Putamen (tissue), 1 donor: ENCODE measurements at places on chromosomes 3 and 15.

DNA sequence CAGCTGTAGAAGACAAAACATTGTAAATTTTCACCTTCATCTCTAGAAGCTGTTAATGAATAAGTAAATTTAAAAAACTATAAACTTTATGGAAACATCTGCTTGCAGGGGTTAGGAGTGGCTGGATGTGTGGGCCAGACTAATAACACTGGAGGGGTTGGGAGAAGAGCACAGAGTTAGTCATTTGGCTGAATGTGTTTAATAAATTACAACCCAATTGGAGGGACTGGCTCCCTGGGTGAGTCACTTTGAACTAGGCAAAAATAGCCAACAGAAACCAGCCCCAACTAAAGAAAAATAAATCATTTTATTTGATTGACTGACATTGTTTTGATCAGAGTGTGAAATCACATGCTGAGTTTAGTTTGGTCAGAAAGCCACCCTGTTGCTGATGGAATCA, 21.8 kb downstream of the DGKG start:
- no peak for DNase-seq

- no peak for DNase-seq
Measured at GRCh38 chr15:51263726-51264125, 74.7 kb downstream of the CYP19A1 start.

- DNase-seq: no peak
Measured at GRCh38 chr3:157588386-157589060, 85.3 kb upstream of the VEPH1 start.

DNA sequence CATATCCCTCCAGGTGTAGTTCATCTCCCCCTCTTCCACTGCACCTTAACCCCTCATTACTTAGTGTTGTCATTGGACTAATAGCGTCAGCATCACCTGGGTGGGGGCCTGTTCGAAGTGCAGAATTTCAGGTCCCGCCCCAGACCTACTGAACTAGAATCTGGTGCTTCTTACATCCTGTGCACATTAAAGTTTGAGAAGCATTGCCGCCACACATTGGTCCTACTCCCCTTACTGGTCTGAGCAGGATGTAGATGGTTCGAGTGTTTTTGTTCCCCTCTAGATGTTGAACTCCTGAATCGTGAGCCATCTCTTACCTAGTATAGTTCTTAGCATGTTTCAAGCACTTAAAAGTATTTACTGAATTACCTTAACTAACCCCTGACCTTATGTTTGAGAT, 13.2 kb downstream of the KLHL18 start:
- no peak for DNase-seq

GRCh38 chr3:181956122-181956521, 244.4 kb downstream of the SOX2 start:
- no peak for DNase-seq

DNA sequence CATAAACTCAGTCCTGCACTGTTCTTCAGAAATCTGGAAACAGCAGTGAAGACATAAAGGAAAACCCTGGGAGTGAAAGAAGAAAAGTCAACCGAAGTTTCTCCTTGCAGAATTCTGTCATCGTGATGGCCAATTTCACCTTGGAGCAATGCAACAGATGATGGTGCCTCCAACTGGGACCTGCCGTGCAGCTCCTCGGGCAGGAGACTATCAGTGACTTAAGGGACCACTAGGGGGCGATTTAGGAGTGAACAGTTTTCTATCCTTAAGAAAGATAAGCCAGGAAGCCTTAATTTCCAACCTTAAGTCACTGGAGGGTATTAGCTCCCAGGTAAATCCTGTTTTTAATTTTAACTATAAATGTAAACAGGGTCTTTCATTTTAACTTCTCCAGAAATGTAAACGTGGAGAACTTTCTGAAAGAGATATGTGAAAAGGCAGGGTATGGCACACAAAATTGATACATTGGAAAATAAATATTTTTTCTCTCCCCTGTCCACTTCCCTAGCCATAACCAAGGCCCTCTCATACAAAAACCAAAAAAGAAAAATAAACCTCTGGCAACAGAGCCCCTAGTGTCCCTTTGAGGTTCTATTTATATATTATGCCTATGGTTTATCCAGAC, 116.3 kb downstream of the PDZRN3 start:
- DNase-seq: peak; percentile 50

DNA sequence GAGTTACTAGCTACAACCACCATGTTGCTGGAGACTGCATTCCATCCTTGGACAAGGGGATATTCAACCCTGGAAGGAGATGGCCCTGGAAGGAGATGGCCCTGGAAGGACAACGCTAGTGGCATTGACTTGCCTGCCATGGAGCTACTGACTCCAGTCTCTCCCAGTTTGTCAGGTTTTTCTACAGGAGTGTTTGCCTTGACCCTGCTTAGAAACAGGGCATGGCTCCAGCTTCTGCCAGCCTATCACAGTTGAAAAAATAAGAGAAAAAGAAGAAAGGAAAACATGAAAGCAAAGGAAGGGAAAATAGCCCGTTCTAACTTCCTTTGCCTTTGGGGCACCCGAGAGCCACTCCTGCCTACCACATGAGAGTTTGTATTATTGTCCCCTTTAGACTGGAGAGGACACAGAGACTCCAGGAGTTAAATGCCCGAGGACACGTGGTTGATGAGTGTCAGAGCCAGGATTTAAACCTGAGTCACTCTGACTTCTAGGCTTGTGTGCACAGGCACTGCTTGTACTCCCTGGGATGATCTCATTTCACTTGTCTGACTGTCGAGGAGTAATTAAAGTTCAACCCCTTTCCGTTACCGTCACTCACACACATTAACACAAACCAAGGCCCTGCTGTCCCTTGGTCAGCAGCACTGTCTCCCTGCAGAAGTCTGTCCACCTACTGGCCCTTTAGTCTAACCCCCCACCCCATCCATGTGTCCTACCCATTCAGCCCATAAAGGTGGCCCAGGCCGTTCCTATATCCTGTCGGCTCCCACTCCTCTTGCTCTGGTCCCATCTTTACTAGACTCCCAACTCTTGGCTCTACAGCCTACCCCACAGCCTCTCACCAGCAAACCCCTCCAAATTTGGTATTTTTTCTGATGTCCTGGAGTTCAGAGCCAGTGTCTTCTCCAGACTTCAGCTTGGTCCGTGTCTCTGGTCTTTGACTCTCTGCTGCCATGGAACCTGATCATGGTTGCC, 46.1 kb downstream of the C2CD4A start:
- no peak for DNase-seq

GRCh38 chr3:120348065-120348990, 826 bp downstream of the LRRC58 start:
- no peak for DNase-seq

GRCh38 chr15:68586274-68586961, 7.6 kb downstream of the CORO2B start:
- DNase-seq: no peak

DNA sequence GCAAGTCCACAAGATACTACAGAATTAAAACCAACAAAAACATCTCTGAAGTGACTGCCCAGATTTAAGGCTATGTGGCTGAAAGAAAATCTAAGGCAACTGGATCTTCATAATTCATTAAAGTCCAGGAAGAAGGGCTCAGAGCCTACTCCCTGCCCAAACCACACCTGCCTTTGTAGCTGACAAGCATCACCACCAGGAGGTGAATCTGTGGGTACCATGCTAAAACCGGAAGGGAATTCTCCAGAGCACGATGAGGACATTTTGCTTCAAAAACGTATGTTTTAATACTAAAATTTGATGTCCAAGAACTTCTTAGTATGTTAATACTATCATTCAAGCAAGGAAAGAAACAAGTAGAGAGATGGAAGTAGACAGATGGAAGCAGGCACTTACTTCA, 495.9 kb upstream of the NECTIN3 start:
- no peak for DNase-seq

GRCh38 chr15:50431204-50431603, 7.0 kb downstream of the USP8 start:
- no peak for DNase-seq

GRCh38 chr3:130081351-130081881, at the start of gene ALG1L2:
ALG1L2 (plus strand) TSS chr3:130081831; CDS start chr3:130082017, 186 bp downstream.
- no peak for DNase-seq

DNA sequence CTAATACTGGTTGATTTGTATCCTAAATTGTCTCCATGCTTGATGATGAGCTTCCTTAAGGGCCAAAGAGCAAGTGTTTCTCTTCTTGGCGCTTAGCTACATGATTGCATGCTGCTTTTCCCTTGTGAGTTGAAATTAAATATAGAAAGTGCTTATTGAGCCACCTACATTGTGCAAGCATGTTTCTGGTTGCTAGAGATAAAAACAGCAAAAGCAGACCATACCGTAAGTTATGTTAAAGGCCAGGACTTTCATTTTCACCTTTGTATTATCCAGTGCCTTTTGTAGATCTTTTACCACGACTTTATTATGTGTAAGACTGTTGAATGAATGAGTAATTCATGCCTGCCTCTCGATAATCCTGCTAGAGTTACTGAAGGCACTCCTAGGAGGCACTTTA, 41.9 kb upstream of the CCNB2 start:
- no peak for DNase-seq

- no peak for DNase-seq
Measured at GRCh38 chr15:70768257-70768883, 5.0 kb upstream of the UACA start.

GRCh38 chr3:9669277-9669676, 20.0 kb downstream of the MTMR14 start:
- no peak for DNase-seq

- DNase-seq: no peak
Measured at GRCh38 chr15:50302581-50302980, 37.1 kb upstream of the HDC start.

DNA sequence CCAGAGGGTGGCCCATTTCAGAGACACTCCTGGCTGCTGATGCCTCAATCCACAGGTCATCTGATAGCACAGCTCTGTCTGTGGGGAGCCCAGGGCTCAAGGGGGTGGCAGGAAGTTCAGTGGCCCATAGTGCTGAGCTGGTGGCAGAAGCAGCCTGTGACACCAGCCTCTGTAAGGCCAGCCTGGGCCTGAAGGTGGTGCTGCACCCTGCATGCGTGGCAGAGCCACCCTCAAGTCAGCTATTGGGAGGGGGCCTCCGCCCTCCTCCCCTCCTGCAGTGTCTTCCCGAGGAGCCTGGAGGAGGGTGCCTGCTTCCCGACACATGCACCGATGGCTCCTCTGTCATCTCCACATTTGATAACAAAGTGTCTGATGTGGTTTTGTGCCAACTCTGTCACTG, 3.0 kb downstream of the PLA1A start:
- no peak for DNase-seq

DNA sequence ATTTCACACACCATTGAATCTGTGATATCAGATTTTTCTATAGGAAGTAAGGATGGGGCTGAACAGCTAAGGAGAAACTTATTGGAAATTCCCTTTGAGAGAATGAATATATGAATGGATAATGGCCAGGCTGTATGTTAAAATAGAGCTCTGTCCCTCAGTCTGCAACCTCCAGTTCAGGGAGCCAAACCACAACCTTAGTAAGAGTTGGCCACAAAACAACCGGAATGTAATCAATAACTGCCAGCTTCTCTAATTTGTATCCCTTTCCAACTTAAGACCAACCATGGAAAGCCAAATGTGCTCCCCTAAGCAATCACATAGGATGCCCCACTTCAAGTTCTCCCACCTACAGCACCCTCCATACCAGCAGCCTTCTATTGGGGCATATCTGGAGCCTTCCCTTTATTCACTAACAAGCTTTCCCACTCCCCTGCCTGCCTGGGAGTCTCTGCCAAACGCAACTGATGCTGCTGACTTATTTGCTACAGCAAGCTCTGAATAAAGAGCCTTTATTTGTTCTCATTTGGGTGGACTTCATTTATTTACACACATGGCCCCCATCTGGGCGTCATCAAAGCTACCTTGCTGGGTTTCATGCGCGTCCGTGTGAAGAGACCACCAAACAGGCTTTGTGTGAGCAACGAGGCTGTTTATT, 75.4 kb upstream of the LARS2 start:
- DNase-seq: no peak

DNA sequence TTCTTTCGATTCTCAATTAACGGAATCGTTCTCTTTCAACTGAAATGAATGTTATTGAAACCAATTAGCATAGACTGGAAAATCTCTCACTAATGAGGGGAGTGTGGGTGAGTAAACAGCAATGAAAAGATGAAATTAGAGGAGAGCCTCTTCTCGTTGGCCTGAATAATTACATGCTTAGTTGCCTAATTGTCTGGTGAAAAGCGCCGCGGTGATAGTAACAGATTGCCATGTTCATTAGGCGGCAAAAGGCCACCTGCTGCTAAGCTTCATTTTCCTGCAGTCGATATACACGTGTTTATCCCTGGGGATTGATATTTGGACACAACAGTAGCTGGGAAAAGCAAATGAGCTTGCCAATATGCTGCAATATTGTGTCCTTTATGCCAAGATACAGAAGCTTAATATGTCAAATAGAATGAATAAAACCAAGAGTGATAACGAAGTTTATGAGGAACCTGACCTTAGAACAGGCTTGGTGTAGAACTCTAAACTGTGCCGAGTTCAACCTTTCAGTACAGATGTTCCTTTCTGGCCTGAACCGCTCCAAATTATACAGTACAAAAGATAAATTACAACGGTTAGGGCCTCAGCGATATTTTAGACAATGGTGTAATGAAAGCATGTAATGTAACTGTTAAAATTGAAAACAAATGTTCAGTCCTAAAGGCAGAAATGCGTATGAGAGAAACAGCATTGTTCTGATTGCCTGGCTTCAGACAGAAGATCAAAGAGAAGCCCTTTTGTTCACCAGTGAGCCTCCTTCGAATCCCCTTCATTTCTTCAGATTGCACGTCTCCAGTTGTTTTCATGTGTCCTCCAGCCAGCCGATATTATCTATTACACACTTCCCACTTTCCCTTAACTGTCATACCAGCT, 185.2 kb downstream of the SHOX2 start:
- DNase-seq: no peak

DNA sequence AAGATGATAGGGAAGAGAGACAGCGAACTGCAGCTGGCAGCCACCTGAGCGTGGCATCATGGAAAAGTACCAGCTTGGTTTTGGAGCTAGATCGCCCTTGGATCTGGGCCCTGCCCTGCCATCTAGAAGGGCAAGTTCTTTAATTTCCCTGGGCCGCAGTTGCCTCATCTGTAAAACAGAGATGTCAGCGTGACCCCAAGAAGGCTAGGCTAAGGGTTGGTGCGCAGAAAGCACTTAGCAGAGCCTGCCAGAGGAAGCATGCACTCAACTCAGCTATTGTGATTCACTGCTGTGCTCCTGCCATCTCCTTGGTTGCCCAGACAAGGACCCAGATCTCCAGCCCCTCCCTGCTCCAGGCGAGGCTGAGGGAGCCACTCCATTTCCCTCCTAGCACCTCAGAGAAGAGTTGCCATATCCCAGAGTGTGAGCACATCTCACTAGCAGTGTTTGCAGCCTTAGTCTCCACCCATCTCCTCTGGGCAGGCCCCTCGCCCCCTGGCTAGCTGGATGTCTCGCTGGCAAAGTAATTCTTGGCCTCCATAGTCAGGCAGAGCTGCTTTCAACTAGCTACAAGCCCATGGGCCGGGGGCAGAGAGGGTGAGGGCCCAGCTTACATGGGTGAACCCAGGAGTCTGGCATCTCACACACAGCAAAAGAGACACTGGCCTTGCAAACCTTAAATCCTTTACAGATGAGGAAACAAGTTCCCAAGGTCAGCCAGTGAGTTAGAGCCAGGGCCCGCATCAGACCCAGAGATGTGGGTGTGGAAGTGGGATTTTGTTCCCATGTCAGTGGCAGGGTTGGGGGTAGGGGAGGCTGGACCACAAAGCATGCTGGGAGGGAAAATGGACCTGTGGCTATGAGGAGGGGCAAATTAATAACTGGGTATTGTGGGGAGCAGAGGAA, 280.7 kb upstream of the TLE3 start:
- no peak for DNase-seq
